ENCODE measurements at places on chromosomes 3 and 15. TPM values are rescaled to one million over a fixed set of nuclear protein-coding genes. Genes with fewer than 3 reads are reported as not detected.

DNA sequence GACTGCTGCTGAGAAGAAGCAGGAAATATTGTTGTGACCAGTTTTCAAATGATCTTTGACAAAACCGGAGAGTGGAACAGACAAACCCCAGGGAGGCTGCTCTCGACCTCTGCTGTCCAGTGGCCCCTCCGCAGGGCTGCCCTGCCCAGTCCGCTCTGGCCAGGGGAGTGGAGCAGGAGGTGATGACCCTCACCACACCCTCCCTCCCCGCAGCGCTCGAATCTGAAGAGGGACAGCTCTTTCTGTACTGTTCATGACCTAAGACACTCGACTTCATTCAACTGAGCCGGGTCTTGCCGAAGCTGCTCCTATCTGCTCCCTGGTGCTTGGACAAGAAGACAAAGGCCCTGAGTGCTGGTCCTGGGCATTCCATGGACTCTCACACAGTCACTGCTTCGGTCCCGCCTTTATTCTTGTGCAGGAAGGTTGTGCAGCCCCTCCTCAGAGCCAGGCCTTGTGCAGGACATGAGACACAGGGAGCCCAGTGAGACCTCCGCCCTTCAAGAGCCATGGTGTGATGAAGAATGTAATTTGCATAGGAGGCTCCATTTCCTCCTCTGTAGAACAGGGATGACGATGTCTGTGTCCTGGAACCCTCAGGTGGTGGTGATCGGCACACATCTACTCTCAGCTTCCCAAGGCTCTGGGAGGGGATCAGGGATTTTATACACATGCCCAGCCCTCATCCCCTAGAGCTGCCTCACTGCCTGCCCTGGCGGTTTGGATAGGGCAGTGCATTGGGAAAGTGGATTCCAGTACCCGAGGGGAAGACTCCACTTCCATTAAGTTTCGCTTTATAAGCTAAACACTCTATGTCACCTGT, 97.1 kb upstream of the PRR20G start:
- DNase-seq, result no peak

GRCh38 chr15:100772478-100772877, 107.2 kb upstream of the ALDH1A3 start:
- DNase-seq, result no peak

DNA sequence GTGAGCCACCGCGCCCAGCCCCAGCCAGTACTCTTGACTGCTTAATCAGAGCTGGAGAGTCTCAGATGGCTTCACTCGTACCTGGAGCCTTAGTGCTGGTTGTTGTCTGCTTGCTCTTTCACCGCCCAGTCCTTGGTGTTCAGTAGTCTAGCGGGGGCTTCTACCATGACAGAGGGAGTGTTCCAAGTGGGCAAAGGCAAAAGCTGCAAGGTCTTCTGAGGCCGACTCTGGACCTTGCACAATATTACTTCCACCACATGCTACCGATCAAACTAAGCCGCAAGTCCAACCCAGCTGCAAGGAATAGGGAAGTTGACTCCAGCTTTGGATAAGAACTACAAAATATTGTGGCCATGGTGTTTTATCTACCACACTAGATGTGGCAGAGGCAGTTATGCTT, 6.6 kb downstream of the PARL start:
- DNase-seq, result no peak

The REC114 gene
- total RNA-seq, result not detected

DNA sequence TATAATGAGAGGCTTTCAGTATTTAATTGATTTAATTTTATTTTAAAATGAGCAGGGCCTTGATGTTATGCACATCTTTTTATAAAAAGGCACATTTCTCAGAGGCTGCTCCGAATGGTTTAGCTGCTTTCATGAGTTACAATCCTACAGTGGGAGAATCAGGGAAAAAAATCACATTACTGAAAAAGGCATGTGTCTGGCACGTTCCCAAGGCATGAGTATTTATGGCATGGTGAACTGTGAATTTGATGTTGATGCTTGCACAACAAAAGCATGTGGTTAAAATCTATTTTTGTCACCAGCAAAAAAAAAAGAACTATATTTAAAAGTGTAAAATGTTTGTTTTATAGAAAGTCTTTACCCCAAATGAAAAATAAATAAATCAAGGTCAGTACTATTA, 485.2 kb upstream of the ROBO2 start:
- no peak for DNase-seq

The ZMAT3 gene
- 12.3 TPM for total RNA-seq

DNA sequence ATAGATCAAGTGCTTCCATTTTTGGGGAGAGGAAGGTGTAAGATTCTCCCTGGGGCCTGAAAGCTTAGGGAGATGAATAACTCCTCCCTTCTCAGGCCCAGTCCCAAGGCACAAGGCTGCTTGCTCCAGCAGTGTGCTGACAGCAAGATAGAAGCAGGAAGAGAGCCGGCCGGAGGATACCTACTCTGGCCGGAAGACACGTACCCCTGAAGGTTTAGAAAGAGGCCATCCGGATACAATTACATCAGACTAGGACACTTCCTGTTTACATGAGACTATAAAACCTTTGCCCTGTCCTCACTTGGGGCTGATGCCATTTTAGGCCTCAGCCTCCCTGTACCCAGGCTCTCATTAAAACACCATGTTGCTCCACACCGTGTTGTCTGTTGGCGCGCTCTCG, 329.9 kb downstream of the SV2B start:
- DNase-seq, result no peak

The WDR76 gene
- total RNA-seq, result 74.7 TPM

DNA sequence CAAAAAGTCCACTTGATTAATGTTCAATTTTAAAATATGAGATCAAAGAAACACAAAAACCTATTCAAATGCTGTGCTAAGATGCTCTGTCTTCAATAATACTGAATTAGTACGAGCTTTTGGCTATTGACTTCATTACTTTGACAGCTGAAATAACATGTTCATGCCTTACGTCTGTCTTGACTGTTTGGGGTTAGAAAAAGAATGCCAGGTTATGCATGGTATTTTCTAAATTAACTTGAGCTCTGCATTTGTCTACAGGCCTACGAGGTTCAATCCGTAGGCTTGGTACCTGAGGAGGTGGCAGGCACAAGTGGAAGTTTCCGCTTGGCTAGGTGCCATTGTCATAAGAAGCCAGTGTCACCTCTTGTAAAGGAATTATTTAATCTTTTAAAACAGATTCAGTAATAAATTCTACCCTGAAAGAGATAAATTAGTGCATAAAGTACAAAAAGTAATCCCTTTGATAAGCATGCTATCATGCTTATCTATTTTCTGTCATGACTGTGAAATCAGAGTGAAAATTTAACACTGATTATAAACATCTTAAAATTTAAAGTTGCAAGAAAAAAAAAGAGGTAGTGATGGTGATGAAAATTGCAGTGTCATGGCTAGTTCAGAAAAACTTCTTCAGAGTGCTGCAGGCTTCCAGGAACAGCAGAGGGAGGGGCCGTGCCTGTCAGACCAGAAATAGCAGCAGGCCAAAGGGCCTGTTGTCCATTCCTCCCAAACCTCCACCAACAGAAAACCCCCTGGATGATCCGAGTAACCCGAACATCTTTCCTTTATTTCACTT, 115.7 kb downstream of the ARRDC4 start:
- DNase-seq, result no peak

GRCh38 chr3:133588784-133589465, 15.4 kb downstream of the CDV3 start:
- no peak for DNase-seq

DNA sequence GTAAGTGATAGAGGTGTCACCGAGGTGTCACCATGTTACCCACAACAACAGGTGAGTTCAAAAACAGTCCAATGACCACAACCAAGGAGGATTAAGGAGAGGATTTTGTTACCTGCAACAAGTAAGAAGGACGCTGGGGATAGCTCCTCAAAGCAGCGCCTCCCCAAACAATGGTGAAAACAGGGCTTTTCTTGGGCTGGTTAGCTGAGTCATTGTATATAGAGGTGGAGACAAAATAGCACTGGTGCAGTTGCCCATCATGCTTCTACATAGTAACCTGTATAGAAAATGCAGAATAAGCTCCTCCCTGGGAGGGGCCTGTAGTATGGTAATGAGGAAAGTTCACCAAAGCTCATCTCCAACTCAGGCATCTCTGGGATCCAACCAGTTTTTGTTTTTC, 116.9 kb upstream of the EIF1B start:
- DNase-seq, result no peak

The SNTN gene
- not detected for total RNA-seq

The SOX2 gene
- total RNA-seq, result not detected

DNA sequence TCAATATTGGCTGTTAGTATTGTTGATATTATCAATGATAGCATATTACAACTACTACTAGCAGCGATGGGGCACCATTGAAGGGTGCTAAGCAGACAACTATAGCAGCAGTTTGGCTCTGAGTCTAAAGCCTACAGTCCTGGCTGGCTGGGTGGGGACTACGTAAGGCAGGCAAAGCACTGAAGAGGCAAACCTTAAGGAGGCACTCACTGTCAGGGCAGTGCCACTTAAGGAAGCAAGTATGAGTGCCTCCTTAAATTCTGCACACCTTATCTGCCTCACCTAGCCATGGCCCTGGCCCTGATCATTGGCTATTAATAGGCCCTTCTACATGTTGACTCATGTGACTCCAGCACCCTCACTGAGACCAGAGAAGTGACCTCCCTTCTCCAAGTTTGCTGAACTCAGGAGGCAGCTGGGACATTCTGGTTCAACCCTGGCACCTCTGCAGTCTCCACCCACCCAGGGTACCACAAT, 20.6 kb downstream of the CDCP1 start:
- no peak for DNase-seq

The ANKUB1 gene
- total RNA-seq, result not detected

- DNase-seq, result no peak
Observed at GRCh38 chr15:86644339-86644738, 564.7 kb downstream of the AGBL1 start.

The ARMC8 gene
- 50.1 TPM for total RNA-seq

All from activated CD4-positive, alpha-beta memory T cell treated with anti-CD3 and anti-CD28 coated beads, Interleukin-2, amount 10 ng/mL, durations not matched to agents 7 days and 5 days (primary cell).